ENCODE measurements at places on chromosomes 2 and 18.

DNA sequence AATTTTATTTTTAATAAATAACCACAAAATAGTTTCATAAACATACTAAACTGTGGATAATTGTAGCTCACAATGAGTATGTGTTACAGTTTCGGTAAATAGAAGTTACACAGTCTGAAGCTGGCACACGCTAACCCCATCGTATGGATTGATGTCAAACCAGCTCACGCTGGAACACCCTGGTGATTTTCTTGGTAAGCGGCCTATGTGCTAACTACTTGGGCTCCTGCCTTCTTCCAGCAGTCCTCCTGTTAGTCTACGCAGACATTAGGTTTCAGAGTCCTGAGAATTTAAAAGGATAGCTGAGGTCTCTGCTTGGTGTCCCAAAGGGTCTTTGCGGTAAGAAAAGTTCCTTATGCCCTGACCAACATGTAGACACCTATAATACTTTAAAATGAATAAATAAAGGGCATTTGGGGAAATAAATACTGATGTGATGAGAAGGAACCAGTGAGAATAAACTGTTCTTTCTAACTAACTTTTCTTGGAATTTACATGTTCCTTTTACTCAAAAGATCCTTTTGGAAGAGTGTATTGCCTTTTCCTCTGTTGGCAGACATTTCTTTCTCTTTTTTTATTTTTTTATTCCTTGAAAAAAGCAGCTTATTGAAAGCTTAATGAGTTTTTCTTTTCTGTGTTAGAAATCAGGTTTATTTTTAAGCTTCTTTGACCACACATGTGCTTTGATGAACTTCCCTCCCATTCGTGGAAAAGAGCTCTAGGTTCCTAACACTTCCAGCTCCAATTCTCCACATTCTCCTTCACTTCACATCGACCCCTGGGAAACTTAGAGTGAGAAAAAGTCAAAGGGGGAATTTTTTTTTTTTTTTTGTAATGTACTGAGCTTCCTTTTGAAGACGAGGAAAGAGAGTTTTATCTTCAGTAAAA lies 322.2 kb downstream of the IRS1 start:
- DNase-seq: peak; percentile 68

DNA sequence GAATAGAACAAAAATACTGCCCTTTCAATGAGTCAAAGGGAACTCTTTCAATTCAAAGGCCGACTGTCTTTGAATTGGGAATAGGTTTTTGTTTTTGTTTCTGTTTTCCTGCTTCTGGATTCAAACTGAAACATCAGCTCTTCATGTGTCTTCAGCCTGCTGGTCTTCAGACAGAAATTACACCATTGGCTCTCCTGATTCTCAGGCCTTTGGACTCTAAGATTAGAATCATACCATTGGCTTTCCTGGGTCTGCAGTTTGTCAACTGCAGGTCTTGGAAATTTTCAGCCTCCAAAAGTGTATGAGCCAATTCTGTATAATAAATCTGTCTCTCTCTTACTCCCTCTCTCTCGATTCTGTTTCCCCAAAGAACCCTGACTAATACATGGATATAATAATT lies 31.1 kb downstream of the CTLA4 start:
- DNase-seq: no peak

DNA sequence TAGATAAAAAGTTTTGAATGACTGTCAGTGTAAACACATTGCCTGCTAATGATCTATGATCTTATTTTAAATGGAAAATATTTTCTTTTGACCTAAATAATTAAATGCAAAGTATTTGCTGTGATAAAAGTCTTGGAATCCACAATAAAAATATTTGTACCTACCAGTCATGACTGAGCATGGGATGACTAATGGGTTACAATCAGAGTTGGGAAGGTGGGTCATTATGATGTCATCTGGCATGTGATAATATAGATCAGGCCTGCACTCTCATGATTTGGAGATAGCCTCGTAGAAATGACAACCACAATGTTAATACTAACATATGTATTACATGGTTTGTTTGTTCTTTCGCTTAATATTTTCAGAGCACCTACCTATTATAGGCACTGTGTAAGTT lies 848.8 kb upstream of the KLHL29 start:
- no peak for DNase-seq

GRCh38 chr2:218228366-218229090 lies 11.5 kb downstream of the ARPC2 start:
- DNase-seq: no peak

- no peak for DNase-seq
Observed at GRCh38 chr18:25081001-25081400, 271.0 kb downstream of the ZNF521 start.

- no peak for DNase-seq
Observed at GRCh38 chr2:11858883-11859282, 112.5 kb downstream of the LPIN1 start.

- no peak for DNase-seq
Observed at GRCh38 chr18:53254265-53254664, 914.3 kb downstream of the DCC start.

GRCh38 chr2:168790226-168790902 lies 12.1 kb upstream of the NOSTRIN start:
- no peak for DNase-seq

DNA sequence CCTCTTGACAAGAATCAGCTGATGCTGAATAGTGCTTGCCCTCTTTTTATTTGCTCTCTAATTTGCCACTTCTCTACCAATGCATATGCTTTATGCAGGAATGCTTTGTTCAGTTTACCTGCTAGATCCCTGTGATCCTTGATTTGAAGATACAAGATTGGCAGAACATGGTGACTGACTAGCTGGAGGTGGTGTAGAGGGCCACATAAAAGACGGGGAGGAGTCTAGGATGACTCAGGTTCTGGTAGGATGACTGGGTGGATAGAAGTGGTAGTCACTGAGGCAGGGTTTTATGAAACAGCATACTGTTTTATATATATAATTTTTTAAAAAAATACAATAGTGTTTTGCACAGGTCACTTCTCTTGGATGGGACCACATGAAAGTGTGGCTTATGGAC lies 6.3 kb upstream of the ADGRF3 start:
- no peak for DNase-seq

DNA sequence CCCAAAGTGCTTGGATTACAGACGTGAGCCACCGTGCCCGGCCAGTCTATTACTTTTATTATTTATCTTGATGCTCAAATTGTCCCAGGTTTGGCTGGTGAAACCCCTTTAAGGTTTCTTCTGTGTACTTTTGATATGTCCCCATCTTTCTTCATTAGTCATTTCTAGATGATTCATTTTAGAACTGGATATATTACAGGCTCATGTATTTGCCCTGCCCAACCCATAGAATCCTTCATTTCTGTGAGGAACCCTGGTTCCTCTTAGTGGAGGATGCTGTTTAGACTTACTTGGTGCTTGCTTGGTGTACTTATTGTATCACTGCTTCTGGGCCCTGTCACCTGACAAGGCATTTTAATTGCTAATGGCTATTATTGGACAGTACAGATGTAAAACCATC lies 40.1 kb downstream of the KCMF1 start:
- DNase-seq: no peak

DNA sequence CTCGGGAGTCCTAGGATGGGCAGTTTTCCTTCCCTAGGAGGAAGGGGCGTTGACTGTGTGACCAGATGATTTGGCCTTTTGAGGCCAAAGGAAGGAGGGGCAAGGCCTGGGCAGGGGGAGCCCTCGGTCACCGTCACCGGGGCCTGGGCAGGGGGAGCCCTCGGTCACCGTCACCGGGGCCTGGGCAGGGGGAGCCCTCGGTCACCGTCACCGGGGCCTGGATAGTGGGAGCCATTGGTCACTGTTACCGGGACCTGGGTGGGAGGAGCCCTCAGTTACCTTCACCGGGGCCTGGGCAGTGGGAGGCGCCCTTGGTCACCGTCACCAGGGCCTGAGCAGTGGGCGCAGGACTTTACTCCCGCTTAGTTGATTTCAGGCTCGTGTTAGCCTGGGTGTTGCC lies 17.3 kb downstream of the D2HGDH start:
- DNase-seq: no peak

GRCh38 chr2:16359961-16360360 lies 305.7 kb downstream of the CYRIA start:
- DNase-seq: no peak

- peak; percentile 19 for DNase-seq
Observed at GRCh38 chr2:209661286-209661894, 110.2 kb upstream of the UNC80 start.

GRCh38 chr2:42724886-42725285 lies 39.0 kb downstream of the OXER1 start:
- DNase-seq: no peak

DNA sequence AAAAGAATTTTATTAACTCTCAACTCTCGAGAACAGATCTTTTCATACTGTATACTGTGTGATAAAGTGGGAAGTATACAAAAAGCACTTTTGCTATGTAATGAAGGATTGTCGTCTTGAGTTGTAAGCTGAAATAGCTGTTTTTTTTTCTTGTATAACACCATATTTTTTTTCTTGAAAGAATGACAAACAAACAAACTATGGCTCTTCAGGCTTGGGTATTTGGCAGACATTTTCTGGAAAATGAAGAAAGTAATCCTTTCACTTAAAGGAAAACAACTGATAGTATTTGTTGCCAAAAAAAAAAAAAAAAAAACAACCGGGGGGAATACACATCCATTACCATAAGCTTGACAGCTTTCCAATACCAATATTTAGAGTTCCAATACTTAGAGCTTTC lies 230.4 kb downstream of the ICOS start:
- no peak for DNase-seq

- DNase-seq: no peak
Observed at GRCh38 chr2:16900405-16901025, 234.9 kb upstream of the CYRIA start.

- DNase-seq: no peak
Observed at GRCh38 chr18:68041327-68041726, 524.8 kb upstream of the DSEL start.

DNA sequence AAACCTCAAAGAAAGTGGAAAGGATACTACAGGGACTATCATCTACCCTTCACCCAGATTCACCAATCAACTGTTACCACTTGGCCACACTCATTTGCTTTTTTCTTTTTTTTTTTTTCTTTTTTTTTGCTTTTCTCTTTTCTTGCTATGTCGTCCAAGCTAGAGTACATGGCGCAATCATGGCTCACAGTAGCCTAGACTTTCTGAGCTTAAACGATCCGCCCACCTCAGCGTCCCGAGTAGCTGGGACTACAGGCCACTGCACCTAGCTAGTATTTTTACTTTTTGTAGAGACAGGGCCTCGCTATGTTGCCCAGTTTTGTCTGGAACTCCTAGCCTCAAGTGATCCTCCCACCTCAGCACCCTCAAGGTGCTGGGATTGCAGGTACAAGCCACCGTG lies 24.0 kb downstream of the BIN1 start:
- DNase-seq: no peak

DNA sequence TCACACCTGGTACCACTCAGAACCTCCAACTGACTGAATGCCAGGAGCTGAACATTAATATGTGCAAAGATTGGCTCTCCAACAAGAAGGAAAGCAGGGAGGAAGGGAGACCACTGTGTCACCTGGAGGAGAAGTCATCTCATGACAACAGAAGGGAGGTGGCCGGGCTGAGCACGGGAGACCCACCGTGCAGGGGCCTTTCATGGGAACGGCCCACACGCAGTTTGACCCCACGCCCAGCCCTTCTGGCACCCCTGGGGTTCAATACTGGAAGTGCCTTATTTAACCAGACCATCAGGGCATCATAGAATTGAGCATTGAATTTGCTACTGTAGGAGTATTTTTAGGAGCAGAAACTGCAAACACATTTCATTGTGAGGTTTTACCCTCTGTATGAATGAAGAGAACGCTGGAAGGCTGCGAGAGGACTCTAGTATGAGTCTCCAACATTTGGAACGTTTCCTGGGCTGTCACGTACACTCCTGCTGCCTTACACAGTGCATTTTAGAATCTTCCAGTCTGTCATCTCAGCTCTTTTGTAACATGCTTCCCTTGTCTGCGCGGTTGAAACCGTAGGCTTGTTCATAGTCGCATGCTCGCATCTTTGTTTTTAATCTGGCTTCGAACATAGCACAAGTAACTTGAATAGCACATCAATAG lies 132.1 kb downstream of the NFATC1 start:
- no peak for DNase-seq

- no peak for DNase-seq
Observed at GRCh38 chr2:174012347-174013314, 47.5 kb upstream of the SP3 start.

DNA sequence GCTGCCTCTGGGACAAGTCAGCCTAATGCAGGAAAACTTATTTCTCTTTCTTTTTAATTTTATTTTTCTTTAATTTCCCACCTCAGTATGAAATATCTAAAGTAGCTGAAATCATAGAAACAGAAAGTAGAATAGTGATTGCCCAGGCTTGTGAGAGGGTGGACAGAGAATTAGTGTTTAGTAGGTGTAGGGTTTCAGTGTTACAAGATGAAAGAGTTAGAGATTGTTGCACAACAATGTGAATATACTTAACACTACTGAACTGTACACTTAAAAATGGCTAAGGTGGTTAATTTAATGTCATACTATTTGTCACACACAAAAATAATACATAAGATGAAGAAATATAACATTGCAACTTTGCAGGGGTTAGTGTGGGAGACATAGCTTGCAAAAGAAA lies 80.8 kb downstream of the NAT8 start:
- no peak for DNase-seq

- DNase-seq: no peak
Observed at GRCh38 chr2:158931572-158931971, 36.9 kb upstream of the TANC1 start.

DNA sequence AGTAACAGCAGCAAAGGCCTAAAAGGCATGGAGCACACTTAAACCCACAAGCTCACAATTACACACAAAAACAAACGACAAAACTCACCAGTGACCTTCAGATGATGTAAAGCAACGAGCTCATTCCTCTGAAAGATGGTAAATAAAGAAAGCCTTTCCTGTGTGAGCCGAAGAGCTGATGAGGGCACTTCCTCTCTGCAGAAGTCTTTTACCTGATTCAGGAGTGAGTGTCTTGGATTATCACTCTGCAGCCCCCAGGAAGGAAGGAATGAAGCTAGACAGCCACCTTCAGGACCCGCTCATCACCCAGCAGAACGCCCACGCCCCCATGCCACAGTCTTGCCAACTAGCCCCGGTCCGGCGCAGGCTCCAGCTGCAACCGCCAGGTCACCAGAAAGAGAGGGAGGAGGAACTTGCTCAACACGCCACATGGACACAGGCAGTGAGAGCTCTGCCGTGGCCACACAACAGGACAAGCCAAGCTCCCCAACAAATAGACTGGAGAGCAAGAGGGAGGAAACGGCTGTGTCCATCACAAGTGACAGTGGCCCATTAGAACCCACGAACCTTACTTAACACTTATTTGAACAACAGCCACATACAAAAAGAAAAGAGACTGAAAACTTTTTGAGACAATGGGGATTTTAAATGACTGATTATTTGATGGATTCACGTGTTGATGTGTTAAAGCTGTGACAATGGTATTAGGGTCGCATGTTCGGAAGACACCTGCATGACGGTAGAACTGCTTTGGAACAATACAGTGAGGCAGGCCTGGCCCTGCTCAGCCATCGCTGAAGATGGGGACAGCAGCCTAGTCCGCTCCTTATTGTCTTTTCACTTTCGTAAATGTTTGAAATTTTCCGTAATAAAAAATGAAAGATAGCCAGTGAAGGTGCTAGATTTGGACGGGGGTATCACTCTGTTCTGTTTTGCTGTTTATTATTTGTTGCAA lies 127.3 kb downstream of the HDAC4 start:
- DNase-seq: no peak

GRCh38 chr2:59005836-59006615 lies 764.9 kb upstream of the FANCL start:
- no peak for DNase-seq
